ENCODE measurements at places on chromosomes 5 and 9.

DNA sequence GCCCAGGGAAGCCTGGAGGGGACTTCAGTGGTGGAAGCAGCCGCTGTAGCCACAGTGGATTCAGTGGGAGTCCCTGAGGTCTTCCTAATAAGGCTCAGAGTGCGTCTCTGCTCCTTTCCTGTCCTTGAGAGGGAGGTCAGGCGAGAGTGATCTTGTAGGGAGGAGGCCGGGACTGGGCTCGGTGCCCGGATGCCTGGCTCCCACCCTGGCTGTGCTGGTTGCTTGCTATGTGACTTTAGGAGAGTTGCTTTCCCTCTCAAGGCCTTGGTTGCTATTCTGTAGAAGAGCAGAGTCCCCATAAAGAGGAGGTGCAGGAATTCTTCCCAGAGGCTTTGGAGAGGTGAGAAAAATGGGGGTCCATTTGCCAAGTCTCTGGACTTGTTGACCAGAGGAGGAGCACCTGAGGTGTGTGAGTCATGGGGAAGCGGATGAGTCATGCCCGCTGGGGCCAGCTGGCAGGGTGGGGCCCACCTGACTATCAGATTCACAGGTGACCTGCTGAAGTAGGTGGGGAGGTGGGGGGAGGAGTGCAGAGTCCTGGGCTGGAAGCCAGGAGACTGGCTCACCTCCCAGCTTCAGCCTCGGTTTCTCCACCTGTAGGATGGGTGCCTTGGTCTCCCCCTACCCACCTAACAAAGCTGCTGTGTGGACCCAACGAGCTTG lies 13.8 kb downstream of the GSN start:
- no peak for DNase-seq

DNA sequence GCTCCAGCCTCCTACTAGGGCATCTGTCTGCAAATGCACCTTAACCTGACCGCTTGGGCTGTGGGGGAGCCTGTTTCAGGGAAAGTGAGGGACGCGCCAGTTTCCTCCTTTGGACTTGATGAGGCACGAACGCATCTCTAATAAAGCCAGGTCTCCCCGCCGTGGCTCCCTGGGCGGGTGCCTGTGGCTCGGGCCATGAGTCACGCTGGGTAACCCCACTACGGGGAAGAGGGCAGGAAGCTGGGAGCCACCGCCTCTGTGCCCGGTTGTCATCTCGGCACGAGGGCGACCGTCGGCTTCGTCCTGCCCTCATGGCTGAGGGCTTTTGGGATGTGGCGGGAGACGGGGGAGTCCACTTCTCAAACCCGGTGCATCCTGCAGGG lies 12.1 kb downstream of the NOTCH1 start:
- DNase-seq, result peak; percentile 71

- no peak for DNase-seq
These were observed 169.0 kb upstream of the PANK3 start for GRCh38 chr5:168747987-168748777.

GRCh38 chr5:168612123-168612522 lies 33.0 kb upstream of the PANK3 start:
- DNase-seq, result no peak

Measured in stimulated activated CD8-positive, alpha-beta memory T cell treated with anti-CD3 and anti-CD28 coated beads, Interleukin-15, amount 100 ng/mL, for 4 hours (primary cell).